ENCODE measurements at places on chromosomes 6 and 20.

- DNase-seq: no peak
These were observed 163.1 kb downstream of the IBTK start for GRCh38 chr6:82084324-82084920.

DNA sequence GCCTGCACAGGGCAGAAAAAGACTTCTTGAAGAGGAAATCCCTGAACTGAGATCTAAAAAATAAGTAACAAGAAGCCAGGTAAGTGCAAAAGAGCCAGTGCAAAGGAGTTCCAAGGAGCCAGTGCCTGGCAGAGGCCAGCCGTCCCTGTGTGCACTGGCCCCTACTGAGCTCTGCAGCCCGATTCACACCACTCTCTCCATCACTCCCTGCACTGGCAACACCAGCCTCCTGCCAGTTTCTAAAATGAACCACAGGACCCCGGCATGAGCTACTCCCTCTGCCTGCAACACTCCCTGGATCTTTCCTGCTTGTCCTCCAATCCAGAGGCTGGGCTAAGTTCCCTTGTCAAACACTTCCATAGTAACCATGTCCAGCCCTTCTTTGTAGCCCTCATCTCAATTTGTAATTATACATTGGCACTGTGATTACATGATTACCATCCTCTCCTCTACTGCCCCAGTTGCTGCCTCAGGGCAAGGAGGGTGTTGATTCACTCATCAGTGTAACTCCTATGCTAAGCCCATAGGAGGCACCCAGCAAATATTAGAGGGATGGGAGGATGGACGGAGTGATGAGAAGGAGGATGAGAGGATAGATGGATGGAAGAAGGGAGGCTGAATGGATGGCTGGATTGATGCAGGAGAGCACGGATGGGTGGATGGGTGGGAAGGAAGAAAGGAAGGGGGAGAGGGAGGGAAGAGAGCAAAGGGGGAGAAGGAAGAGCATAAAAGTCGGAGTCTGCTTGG, 49.3 kb downstream of the SIRPA start:
- peak; percentile 24 for DNase-seq

DNA sequence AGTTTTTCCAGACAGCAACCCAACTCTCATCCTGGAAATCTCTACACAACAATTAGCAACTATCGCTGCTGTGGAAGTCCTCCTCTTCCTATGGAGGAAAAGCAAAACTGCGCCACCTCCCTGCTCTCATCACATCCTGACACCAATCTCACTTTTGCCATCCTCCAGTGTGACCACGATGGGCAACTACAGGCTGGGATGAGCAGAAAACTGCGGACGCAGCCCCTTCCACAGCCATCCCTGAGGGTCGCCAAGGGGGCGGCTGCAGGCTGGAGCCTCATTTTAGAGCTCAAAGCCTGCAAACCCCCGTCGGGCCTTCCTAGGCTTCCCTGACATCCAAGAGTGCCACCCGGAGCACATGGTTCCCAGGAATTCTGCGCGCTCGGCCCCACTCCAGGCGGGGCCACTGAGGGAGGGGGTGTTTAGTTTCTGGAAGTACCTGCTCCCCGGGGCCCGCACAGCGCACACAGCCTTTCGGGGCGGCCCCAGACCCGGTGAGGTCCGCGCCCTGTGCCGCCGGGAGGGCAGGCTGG, 1.2 kb downstream of the TCFL5 start:
- peak; percentile 32 for DNase-seq

- DNase-seq: no peak
These were observed 233.1 kb upstream of the ZNF217 start for GRCh38 chr20:53826597-53827291.

- DNase-seq: no peak
These were observed 50.5 kb upstream of the SCAF8 start for GRCh38 chr6:154682633-154683125.

DNA sequence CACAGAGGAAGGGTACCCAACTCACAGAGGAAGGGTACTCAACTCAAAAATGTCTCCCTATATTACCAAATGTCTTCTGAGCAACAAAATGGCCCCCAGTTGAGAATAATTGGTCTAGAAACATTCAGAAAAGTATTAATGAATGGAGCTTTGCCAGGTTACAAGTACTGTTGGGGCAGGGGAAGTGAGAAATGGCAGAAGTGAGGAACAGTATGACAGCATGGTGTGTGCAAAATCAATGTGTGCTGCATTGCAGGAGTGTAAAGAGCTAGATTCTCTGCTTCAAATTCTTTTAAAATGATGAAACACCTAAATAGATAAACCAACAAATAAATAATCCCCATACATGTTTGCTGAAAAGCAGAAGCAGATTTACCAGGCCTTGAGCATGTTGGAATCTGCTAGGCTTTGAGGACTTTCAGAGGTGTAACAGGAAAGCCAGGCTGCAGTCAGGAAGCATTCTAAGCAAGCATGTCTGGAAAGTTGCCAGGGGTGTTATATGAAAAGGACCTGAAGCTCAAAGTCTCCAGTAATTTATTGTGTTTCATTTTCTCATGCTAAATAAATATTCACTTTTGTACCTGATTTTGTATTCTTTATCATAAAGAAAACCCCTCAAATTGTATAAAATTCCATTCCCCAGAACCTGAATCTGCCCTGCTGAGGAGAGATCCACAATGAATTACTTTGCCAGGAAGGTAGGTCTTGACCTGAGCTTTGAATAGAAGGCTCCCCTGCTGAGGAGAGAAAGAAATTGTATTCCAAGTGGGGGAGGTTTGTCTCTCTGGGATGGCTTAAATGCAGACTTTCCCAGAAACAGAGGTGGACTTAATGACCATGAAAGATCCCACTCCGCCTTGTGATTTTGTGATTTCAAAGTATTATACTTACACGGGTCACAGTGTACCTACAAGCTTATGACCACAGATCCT, 265.0 kb upstream of the MARCKS start:
- peak; percentile 55 for DNase-seq

GRCh38 chr6:129860908-129861665, at the start of gene TMEM244:
Gene TMEM244 (minus strand): TSS chr6:129861315. CDS start chr6:129861188, 127 bp downstream.
- DNase-seq: no peak

DNA sequence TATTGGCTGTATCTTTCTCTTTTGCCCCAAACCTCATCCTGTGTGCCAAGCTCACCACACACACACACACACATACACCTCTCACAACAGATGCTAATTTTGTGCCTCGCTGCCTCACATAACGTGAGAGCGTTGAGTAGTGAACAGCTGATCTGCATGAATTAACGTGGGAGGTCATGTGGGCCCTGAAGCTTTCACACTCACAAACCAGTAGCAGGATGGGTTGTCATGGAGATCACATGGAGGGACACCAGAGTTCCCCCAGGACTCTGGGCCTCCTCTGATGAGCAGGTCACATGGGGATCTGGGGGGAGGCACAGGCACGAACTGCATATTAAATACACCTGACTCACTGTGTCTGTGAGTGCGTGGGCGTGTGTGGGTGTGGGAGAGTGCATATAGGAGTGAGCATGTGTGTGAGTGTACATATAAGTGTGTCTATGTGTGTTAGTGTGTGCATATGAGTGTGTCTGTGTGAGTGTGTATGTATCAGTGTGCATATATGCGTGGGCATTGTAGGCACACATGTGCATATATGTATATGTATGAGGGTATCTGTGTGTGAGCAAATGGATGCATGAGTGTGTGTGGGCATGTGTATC, 62.7 kb upstream of the SULF2 start:
- no peak for DNase-seq

GRCh38 chr6:144497650-144498049, 212.5 kb downstream of the UTRN start:
- no peak for DNase-seq

DNA sequence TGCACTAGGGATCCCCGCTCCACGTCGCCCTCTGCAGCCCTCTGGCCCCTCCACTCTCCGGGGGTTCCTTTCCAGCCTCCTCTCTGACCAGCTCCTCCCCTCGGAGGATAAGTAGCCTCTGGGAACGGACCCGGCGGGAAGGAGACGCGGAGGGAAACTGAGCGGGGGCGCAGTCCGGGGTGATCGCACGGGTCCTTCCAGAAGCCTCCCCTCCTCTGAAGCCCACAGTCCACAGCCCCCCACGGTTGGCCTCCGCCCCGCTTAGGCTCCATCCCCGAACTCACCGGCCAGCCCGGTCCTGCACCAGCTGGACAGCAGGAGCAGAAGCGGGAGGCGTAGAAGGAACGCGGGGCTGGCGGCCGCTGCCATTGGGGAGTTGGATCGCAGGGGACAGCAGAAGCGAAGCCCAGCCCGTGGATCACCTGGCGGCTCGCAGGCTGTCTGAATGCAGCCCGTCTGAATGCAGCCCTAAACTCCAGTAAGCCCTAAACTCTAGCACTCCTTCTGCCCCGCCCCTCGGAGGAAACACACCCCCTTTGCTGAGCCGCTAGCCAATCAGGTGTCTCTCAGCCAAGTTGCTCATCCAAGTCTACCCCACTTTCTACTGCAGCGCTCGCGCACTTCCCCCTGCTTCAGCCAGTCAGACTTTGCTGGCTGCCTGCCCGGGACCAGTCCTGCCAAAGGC, at the start of gene RAET1G:
Gene RAET1G (minus strand): TSS at position 480 of the 685 bp plus-strand sequence. CDS start 111 bp downstream, at position 369.
- peak; percentile 96 for DNase-seq

DNA sequence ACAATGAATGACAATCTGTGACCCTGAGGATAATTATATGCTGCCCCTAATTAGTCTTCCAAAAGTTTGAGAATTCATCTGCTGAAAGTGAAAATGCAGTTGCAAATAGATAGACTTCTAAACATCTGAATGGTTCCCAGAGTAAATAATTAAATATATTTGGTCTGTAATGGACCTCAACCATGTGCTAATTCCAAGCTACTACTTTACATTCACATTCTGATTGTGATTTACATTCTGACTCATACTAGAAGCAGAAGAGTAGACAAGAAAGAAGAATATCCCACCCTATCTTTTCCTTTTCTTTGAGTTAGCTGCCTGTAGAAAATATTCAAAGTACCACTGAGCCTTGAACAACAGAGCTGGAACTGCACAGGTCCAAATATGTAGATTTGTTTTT, 80.8 kb downstream of the PTPRK start:
- no peak for DNase-seq

DNA sequence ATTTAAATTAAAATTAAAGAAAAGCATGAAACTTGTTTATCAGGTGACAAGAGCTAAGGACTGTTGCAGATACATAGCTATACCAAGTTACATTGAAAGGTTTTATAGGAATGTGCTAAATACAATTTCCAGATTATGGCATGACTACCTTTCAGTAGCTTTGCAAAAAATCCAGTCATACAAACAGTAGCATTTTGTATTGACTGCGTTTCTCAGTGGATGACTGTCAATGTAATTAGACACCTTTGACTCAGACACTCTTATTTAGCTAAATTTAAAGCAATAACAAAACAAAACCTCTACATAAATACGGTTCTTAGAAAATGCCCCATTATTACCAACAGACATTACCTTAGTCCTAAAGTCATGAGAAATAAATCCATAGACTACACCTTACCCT, 275.8 kb upstream of the RUNX2 start:
- DNase-seq: no peak

DNA sequence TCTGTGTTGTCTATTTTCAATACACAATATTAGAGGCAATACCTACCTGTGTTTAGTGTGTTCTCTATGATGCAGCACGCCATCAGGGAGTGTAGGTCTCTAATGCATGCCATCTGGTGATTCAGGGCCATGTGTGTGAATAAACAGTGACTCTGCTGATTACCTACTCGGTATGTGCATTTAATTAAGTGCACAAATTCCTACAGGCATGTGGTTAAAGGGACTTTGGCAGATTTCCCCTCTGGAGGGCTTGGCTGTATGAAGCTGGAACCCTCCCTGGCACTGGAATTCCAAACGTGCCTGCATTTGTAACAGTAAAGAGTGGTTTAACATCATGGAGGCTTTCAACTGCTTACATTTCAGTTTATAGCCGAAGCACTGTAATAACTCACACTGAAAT, 401.5 kb upstream of the SASH1 start:
- DNase-seq: peak; percentile 46

- no peak for DNase-seq
These were observed 80.4 kb upstream of the IYD start for GRCh38 chr6:150288456-150288855.

DNA sequence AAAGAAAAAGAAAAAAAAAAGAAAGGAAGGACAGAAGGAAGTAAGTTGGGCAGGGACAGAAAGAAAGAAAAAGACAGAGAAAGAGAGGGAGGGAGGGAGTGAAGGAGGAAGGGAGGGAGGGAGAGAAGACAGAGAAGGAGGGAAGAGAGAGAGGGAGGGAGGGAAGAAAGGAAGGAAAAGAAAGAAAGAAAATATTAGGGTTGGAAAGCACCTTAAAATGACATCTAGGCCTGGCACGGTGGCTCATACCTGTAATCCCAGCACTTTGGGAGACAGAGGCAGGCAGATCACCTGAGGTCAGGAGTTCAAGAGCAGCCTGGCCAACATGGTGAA, 33.2 kb downstream of the FASTKD5 start:
- no peak for DNase-seq

- DNase-seq: no peak
These were observed 17.1 kb downstream of the RNF182 start for GRCh38 chr6:13941902-13942301.

DNA sequence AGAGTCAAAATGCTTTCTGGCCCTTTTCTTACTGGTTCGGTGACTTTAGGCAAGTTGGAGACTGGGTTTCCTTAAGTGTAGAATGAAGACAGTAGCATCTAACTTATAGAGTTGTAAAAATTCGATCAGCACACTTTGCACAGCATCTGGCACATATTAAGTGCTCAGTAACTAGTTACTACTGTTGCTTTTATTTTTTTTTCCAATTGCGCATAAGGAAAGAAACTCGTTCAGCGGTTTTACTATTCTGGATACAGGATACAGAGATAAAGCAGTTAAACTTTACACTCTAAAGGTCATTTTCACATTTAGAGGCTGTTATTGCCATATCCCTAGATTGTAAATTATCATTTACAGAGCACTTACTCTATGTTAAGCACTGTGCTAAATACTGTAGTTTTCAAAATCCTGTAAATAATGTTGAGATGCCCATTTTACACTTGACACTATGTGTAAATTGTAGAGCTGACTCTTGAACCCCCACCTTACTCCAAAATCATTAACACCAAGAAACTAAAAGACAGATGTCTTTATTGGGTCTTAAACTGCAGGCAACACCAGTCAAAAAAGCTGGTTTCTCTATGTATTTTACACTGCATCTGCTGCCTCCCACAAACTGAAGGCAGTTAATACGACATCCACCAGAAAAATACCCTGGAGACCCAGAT, 886 bp downstream of the ROMO1 start:
- DNase-seq: no peak

DNA sequence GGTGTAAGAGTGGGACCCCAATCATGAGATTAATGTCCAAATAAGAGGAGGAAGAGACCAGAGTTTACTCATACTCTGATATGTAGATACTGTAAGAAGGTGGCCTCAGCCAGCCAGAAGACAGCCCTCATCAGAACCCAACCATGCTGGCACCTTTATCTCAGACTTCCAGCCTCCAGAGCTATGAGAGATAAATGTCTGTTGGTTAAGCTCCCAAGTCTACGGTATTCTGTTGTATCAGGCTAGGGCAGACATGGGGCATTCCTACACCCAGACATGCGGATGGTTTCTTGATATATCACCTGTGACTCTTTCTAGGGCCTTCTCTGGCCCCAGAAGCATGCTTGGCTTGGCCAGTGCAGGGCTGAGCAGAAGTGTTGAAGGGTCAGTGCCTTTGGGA, 247.4 kb upstream of the RIN2 start:
- no peak for DNase-seq
